ENCODE measurements at places on chromosomes 1 and 21.

DNA sequence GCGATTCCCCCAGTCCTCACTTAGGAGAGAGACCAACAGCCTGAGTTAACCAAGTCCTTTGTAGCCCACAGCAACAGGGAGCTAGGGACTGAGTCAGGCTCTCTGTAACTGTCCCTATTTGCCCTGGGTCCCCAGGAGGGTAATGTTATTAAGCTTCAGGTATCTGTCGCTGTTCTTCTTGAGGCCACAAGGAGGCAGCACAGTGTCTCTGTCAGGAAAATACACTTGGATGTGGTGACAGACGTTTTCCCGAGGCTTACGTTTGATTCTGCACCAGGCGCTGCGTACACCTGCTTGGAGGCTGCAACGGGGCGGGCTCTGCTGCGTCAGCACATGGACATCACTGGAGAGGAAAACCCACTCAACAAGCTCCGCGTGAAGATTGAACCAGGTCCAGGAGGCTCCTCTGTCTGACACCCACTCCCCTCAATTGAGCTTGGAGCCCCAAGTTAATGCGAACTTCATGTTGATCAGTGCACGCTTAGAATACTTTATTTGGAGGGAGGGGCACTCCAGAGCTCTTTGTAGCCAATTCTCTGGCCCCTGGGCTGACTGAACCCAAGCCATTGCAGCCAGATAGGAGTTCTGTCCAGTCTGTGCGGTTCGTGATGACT lies 10.7 kb upstream of the ELF3 start:
- peak; percentile 65 for DNase-seq

- DNase-seq: no peak
Observed at GRCh38 chr1:91526496-91526895, 25.8 kb downstream of the CDC7 start.

- no peak for DNase-seq
Observed at GRCh38 chr1:239868058-239868832, 223.4 kb upstream of the FMN2 start.

DNA sequence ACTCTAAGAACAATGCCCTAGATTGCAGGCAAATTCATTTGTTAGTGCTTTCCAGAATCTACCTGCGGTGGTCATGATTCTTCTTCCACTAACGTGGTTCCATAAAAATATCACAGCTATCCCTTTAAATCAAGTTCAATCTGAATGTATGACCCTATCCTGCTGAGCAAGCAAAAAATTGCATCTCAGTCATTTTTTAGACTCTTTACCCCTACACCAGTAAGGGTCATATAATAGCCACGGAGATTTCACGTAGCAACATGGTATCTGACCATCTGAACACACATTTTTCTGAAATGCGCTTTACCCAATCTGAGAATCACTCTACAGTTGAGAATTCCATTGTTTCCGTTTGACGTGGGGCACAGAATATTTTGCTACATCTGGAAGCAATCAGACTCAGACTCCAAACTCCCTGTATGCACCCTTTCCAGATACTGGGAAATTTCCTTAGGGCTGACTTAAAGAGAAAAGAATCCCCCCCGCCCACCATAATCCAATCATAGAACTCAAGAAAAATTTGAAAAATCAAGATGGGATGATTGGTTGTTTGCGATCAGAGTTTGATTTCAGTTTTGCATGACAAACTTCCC lies 699.2 kb upstream of the ZP4 start:
- no peak for DNase-seq

GRCh38 chr1:18475234-18475905 lies 5.4 kb upstream of the KLHDC7A start:
- no peak for DNase-seq

DNA sequence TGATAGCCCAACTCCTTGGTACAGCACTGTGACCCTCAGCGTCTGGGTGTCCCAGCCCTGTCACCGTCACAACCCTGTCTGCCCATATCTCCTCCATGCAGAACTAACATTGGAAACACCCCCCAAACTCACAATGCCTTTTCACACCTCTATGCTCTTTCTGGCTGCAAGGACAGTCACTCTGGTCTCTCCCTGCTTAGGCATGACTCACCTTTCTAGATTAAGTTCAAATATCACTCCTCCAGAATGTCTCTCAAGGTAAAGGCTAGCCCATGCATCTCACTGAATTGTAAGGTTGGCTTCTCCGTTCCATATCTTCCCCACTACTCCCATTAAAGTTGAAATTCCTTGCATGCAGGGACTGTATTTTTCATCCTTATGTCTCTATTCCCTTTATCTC lies 17.0 kb upstream of the CAPN8 start:
- DNase-seq: no peak

- DNase-seq: no peak
Observed at GRCh38 chr21:26320596-26320995, 150.0 kb upstream of the APP start.

DNA sequence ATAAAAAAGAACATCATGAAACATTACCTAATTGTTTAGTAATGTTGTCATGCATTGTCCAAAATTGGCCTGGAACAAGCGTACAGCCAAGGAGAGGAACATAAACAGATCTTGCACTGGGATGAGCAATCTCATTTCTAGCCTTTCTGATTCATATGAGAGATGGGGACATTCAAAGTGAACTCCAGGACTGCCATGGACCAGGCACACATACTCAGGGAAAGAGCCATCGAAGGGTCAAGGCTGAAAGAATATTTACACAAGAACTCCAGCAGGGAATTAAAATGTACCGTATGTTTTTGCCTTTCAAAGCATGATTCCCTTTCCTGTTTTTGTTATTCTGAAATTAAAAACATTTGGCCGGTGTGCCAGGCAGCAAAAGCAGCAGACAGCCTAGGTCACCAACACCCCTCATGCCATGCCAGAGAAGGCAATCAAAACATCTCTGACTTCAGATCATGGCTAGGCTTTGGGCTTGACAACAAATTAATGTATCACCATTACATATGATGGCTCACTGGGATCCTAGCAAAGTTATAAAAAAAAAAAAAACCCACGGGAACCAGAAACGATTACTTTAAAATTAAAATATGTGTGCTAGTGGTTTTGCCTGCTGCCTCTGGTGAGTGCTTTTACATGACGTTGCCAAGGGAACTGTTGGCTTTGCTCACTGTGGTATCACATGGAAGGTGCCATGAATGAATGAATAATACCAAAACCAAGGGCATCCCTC lies 159.8 kb downstream of the TGFBR3 start:
- DNase-seq: peak; percentile 82

DNA sequence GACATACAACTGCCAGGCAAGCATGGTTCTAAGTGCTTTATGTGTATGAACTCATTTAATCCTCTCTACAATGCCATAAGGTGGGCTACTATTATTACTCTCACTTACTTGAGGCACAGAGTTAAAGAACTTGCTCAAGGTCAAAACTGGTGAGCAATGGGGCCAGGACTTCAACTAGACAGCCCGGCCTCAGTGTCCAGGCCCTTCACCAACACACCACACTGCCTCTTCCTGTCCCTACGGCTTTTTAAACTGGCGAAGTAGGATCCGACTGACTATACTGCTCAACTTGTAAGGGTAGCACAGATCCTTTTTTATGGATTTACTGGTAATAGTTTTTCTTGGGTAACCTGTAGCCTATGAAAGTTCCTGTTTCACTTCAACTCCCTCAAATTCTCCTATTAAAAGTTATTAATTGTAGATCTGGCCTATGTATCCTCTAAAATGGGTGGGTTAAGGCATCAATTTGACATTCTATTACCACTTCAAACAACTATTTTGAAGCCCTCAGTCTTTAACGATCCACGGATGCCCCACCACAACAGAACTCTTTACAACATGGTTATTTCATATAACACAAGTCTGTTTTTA lies 4.3 kb downstream of the ERRFI1 start:
- no peak for DNase-seq

- peak; percentile 6 for DNase-seq
Observed at GRCh38 chr1:75133750-75134646, at the start of gene LHX8. TSS of gene LHX8 (plus strand) at chr1:75134388. CDS start at chr1:75136615, 2,227 bp downstream.

- no peak for DNase-seq
Observed at GRCh38 chr21:18951271-18952038, 547.9 kb upstream of the TMPRSS15 start.

- no peak for DNase-seq
Observed at GRCh38 chr1:154550657-154551056, 7.8 kb downstream of the UBE2Q1 start.

DNA sequence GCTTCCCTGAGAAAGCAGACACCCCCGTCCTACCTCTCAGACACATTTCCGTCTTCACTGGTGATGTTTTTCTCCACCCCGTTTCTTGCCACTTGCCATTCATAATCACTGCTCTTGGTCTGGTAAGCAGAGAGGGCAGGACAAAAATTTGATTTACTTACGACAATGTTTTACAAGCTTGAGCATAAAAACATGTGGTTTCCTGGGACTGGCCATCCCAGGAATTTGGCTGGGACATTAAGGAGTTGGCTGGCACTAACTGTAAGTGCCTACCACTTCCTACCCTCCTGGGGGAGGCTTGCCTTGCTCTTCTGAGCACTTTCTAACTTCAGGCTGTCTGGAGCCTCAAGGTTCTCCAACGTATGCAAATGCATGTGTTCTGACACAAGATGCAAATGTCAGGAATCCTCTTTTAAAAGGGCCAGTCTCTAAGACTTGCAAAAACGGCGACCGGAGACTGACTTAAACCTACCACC lies 24.2 kb downstream of the ZBTB18 start:
- DNase-seq: peak; percentile 40

GRCh38 chr1:150364231-150365003 lies 470 bp downstream of the RPRD2 start:
- peak; percentile 87 for DNase-seq

GRCh38 chr21:44920694-44921604 lies at the start of gene ITGB2:
TSS of gene ITGB2 (minus strand) at chr21:44920899. CDS start at chr21:44910782, 10,117 bp downstream.
- no peak for DNase-seq

DNA sequence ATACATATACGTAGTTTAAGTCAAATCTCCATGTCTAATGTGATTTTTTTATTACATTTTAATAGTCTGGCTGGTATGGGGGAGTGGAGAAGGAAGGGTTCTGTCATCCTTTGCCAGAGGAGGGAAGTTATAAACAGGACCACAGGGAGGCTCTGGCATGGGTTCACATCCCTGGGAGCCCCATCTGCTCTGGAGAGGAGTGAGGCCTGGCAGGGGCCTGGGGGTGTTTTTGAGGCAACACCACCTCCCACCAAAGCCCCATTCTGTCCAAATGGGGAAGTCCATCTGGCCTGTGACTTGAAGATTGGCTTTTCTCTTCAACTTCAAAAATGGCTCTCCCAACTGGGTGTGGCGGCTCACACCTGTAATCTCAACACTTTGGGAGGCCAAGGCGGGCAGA lies 15.8 kb downstream of the DISP3 start:
- no peak for DNase-seq

GRCh38 chr1:29626726-29627125 lies 390.4 kb downstream of the PTPRU start:
- DNase-seq: no peak

DNA sequence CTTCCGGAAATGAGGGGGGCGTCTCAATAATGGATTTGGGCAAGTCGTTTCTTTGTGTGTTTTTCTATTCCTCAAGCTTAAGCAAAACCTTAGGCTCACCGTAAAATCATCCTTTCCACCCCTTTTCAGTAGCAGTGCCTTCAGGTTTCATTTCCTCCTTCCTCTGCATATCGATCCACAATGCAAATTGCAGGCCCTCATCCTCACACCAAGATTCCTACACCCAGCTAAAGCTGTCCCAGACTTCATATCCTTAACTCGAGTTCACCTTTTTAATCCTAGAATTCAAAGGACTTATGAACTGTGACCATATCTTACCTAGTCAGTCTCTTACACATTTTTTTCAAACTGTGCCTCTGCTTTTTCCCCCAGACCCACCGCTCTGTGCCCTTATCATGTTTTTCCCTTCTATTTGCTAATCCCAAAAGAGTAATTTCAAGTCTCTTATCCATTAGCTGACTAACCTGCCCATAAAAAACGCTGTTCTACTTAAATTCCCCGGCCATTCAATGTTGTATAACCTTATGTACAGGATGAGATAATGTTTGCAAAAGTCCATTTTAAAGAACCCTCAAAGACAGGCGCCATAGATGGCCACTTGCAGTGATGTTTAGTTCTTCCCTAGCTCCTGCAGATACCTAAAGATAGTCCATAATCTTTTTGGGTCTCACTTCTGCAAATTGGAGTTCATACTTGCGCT lies 1.5 kb downstream of the AKIRIN1 start:
- DNase-seq: no peak

DNA sequence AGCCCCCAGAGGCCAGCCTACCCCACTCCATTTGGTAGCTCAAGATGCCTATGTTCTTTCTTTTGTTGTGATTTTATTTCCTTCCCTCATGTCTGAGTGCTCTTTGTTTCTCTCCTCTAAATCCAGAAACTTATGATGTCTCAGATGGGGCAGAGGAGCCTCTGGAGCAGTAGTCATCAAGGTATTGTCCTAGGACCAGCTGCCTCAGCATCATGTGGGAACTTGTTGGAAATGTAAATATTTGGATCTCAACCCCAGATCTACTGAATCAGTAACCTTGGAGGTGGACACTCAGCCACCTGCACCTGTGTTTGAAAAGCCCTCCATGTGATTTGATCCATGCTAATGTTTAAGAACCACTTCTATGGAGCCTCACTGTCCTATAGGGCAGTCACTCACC lies 593.1 kb upstream of the PLXNA2 start:
- no peak for DNase-seq

GRCh38 chr1:230125640-230126528 lies 58.8 kb downstream of the GALNT2 start:
- DNase-seq: peak; percentile 55

GRCh38 chr21:39097335-39097861 lies 85.9 kb downstream of the PSMG1 start:
- DNase-seq: no peak

GRCh38 chr1:183685112-183685713 lies 32.1 kb upstream of the APOBEC4 start:
- peak; percentile 77 for DNase-seq

GRCh38 chr1:190615818-190616217 lies 138.2 kb upstream of the BRINP3 start:
- no peak for DNase-seq

- no peak for DNase-seq
Observed at GRCh38 chr1:55302972-55303371, 87.8 kb upstream of the USP24 start.

DNA sequence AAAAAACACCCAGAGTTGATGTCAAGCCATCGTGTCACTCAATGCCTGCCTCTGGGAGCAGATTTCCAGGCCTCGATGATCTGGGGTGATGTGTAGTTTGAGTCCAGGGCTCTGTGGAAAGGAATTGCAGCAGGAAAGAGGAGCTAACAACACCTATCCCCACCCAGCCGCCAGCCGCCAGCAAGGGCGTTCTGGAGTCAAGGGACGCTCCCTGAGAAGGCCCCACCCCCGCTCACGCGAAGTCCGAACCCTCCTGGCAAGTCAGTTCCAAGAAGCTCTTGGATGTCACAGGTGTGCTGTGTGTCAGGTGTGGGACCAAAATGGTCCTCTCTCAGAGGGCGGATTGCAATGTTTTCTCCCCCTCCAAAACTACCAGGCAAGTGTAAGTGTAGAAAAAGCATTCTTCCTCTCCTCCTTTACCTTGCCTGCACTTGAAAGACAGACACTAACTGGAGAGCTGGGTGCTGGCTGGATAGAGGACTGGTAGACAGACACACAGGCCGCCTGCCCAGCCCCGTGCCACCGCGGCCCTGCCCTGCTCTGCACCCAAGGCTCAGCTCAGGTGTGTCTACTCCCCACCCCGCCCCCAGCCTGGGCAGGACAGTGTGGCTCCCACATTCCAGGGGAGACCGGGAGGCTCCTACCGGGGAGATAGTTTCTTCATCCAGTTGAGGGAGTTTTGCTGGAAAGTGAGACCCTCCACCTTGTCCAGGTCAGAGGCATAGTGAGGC lies 8.5 kb downstream of the AGT start:
- DNase-seq: no peak

All from GM03348 (cell line).